ENCODE measurements at places on chromosomes 3 and 15.
A peak's percentile ranks its signal among the peaks of the same experiment; 100 is the strongest.

DNA sequence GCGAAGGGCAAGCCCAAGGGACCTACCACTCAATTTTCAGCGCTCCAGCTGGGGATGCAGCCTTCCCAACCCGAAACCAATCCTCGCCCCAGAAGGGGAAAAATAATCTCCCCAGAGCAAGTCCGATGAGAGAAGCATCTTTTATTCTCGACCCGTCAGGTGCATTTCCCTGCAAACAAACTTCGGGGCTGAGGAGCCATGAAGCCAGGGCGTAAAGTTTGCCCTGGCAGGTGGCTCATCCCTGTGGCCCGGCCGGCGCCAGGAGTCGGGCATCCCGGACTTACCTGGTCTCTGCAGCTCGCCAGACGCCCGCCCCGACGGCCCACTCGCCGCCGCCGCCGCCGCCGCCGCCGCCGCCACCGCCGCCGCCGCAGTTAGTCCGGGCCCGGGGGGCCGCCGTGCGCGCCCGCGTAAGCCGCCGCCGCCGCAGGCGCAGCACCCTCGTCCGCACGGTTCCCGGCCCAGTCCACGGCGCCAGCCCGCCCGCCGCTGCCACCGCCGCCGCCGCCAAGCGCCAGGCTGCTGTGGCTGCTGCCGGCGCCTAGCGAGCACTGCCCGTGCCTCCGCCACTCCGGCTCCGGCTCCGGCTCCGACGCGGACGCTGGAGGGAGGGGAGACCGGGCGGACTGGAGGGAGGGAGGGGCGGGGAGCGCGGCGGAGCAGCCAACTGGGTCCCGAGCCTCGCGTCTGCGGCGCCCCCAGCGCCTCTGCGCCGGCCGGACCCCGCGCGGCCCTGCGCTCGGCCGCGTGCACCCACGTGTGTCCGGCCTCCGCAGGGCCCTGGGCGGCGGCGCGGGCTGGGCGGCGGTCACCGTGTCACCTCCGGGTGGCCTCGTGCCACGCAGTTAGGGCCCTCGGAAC is at the start of gene CNTN3:
TSS of gene CNTN3 (minus strand) at position 553 of the 861 bp plus-strand sequence. CDS start 93,547 bp downstream, outside the sequence.
- peak; percentile 33 for DNase-seq

GRCh38 chr15:88695691-88696251 is 57.0 kb downstream of the ISG20 start:
- DNase-seq, result no peak

DNA sequence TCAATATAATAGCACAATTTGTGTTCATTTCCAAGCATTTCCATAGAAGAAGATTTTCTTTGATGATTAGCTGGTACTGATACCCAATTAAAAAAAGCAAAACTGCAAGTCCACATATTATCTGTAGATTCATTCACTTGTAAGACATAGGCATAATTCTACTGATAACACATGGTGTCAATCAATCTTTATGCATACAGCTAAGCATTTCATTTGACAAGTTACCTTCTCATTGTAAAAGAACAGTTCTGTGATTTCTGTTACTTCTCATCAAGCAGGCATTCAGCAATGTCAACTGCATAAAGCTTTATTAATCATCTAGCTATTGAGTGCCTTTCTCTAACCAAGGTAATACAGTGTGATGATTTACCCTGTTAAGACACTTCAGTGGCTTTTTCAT is 672.0 kb downstream of the PLOD2 start:
- no peak for DNase-seq

GRCh38 chr15:67825881-67826716 is 790 bp downstream of the SKOR1 start:
- no peak for DNase-seq

DNA sequence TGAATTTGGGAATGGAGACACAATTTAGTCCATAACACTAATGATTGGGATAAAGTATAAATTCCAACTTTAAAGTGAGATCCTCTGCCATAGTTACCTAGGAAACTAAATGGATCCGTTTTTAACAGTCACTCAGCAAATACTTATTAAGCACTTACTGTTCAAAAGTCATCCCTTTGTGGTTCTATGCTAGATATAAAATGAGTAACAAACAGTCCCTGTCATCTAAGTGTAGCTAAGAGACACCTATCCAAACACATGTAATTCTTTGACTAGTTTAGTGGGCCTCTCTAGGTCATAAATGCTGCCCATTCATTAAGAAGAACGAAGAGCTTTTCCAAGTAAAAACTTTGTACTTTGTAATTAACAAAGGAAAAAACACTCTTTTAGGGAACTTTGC is 244.2 kb upstream of the CDIN1 start:
- no peak for DNase-seq
